Inflammatory macrophage treated with lipopolysaccharide for 4 hours (primary cell): ENCODE measurements at places on chromosomes 6 and 20.

- peak; percentile 13 for DNase-seq
Measured at GRCh38 chr6:72826037-72826436, 204.2 kb downstream of the KCNQ5 start.

DNA sequence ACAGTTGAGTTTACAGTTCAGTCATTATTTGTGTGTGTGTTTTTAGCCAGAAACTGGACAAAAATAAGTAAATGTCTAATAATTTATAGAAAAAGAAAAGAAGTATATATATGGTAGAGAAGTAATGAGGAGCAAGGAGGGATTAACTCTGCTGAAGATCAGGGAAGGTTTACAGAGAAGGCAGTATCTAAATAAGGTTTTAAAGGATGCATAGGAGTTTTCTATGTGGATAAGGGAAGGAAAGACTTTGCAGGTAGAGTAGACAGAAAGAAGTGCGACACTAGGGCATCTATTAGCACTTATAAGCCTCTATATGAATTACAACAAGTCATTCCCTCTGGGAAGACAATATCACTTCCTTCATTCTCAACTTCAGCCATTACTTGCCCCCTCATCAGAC lies 34.3 kb downstream of the ISM1 start:
- DNase-seq = no peak

GRCh38 chr20:15065794-15066193 lies 728.4 kb upstream of the FLRT3 start:
- DNase-seq = no peak

DNA sequence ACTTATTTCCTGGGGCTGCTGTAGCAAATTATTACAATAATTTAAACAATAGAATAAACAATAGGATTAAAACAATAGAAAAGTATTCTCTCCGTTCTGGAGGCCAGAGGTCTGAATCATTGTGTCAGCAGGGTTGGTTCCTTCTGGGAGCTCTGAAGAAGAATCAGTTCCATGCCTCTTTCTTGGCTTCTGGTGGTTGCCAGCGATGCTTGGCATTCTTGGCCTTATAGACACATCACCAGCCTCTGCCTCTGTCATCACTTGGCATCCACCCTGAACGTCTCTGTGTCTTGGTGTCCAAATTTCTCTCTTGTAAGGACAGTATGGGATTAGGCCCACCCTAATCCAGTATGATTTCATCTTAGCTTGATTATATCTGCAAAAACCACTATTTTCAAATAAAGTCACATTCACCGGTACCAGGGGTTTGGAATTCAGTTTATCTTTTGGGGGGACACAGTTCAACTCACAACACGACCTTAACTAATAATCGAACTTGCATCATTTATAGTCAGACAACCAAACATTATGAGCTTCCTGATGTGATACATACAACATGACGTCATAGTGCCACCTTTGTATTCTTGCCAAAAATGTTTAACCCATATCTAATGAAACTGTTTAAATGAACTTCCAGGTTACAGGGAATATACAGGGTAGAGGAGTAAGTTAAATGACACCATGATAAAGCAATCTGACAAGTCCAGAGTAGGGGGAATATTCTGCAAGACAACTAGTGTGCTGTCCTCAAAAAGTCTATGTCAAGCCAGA lies 84.7 kb upstream of the RNF24 start:
- no peak for DNase-seq

GRCh38 chr20:48695255-48695654 lies 132.5 kb downstream of the PREX1 start:
- no peak for DNase-seq

- DNase-seq = peak; percentile 57
Measured at GRCh38 chr6:143516690-143517446, 5.3 kb upstream of the FUCA2 start.

DNA sequence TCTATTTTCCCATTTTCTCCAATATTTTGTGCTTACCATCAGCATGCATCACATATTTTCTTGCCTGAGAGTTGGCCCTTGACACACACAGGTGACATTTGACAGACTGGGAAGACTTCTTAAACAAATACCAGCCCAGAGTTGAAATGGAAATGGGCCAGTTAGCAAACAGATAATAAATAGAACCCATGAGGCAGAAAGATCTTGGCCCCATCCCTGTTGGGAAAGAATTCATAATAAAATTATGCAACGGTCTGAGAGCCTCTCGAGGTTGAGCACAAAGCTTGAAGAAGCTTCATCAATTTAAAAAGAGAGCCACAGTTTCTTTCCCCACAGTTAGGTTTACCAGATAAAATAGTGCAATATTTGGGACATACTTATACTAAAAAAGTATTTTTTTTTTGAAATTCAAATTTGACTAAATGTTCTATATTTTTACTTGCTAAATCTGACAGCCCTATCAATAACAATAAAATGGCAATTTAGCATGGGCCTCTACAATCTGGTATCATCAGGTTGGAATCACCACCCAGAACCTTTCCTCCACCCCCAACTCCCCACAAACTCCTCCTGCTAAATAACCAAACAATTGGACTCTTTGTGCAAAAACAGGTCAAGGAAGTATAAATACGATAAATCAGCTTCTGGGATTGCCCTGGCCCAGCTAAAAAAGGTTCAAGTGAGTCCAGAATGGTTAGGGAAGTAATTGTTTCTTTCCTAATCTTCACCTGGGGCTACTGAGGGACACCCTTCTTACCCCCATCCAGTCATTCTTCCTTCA lies 129.8 kb downstream of the CD164 start:
- DNase-seq = no peak

GRCh38 chr20:63026582-63027165 lies 19.9 kb upstream of the BHLHE23 start:
- no peak for DNase-seq

GRCh38 chr20:57389695-57390603 lies 1.2 kb upstream of the RBM38 start:
- peak; percentile 26 for DNase-seq

GRCh38 chr20:45948742-45949541 lies 14.5 kb downstream of the PCIF1 start:
- DNase-seq = no peak

DNA sequence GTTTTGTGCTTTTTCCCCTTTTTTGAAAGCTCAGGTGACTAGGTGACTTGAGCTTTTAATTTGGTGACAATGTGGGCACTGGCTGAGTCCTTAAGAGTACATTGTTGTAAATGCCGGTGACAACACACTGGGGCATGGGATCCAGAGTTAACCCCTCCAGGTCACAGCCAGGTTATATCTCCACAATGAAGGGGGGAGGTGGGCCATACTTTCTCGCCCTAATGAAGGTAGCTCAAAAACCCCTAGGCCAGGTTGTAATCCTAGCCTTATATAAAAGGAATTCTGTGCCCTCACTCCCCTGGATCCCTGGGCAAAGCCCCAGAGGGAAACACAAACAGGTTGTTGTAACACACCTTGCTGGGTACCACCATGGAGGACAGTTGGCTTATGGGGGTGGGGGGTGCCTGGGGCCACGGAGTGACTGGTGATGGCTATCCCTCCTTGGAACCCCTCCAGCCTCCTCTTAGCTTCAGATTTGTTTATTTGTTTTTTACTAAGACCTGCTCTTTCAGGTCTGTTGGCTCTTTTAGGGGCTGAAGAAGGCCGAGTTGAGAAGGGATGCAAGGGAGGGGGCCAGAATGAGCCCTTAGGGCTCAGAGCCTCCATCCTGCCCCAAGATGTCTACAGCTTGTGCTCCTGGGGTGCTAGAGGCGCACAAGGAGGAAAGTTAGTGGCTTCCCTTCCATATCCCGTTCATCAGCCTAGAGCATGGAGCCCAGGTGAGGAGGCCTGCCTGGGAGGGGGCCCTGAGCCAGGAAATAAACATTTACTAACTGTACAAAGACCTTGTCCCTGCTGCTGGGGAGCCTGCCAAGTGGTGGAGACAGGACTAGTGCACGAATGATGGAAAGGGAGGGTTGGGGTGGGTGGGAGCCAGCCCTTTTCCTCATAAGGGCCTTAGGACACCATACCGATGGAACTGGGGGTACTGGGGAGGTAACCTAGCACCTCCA lies 2.2 kb upstream of the VEGFA start:
- no peak for DNase-seq

DNA sequence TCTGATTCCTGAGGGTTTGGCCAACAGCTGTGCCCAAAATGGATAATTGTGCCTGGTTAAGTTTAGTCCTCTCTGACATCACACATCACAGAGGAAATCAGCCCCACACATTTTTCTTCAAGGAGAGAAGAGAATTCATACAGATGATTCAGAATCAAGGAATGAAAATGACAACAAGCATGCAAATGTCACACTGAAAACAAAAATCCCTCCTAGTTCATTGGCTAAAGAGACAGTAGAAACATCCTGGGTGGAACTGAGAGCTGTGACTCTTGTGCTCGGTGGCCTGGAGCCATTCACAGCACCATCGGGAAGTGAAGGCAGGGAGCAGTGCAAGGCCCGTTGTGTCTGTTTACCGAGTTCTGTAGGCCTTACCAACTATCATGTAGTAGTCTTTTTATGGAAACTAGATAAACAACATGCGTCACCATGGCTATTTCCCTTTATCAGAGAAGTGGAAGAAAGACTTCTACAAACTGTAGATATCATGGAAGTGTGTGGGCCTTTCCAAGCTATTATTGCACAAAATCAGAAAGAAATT lies 81.7 kb upstream of the TENT5A start:
- no peak for DNase-seq

GRCh38 chr6:45433533-45434380 lies 56.0 kb upstream of the SUPT3H start:
- DNase-seq = no peak

- DNase-seq = peak; percentile 7
Measured at GRCh38 chr6:56752009-56752408, 109.3 kb upstream of the DST start.

GRCh38 chr6:42404484-42404883 lies 47.2 kb downstream of the TRERF1 start:
- DNase-seq = peak; percentile 61

DNA sequence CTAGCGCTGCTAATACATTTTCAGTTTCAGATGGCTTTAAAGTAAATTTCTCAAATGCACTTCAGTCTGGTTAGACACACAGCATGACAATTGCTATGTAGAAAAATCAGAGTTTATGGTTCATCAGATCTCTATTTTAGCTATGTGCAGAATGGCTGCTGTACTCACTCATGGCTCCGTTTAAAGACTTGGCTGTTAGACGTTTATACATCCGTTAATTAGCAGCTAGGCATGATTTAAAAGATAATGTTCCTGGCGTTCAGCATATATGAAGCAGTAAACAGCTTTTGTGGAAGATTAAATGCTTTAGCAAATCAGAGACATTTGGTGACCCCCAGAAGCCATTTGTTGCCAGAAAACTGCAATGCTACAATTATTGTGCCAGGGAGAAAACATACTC lies 350.0 kb upstream of the MANEA start:
- DNase-seq = no peak

- no peak for DNase-seq
Measured at GRCh38 chr6:155660251-155660977, 204.8 kb upstream of the NOX3 start.

- no peak for DNase-seq
Measured at GRCh38 chr6:4381381-4381780, 246.0 kb upstream of the ECI2 start.

- peak; percentile 53 for DNase-seq
Measured at GRCh38 chr6:73515204-73515655, 5.6 kb downstream of the EEF1A1 start.

- DNase-seq = no peak
Measured at GRCh38 chr6:45698046-45698445, 317.6 kb downstream of the CLIC5 start.

GRCh38 chr6:117908246-117909068 lies 1.4 kb downstream of the SLC35F1 start:
- DNase-seq = no peak

GRCh38 chr6:53437557-53438202 lies 88.9 kb upstream of the ELOVL5 start:
- DNase-seq = peak; percentile 88

DNA sequence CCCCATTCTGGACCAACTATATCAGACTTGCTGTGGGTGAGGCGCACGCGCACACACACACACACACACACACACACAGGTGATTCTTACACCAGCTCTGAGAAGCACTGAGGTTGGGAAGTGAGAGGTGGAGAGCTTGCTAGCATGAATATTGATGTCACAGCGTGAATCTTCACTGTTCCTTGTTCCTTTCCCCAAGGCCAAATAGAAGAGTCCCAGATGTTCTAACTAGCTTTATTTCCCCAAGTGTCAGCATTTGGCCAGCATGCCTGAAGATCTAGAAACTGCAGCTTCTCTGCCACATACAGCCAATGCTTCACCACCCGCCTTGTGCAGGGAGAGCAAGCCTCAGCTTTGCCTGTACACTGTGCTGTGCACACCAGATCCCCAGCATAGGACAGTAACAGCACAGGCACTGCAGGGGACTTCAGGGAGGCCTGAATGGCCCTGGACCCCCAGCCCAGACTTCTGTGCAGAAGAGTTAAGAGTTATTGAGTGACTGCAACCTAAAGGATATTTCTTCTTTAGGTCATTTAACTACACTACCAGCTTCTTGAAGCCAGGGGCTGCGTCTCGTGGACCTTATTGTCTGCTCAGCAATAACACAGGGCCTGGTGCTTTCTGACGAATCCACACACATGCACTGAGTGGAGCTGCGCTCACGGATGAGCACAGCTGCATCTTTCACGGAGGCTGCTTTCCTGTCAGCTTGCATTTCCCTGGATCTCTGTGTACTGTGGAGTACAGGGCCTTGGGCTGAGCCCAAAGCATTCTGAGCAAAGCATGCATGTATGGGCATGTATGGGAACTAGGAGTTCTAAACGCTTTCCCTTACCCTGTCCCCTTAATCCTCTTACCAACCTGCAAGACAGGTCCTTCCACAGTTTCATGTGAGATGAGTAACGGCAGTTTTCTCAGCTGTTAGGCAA lies 13.9 kb upstream of the CD93 start:
- DNase-seq = no peak

GRCh38 chr6:45027126-45027525 lies 301.0 kb upstream of the RUNX2 start:
- DNase-seq = peak; percentile 55

DNA sequence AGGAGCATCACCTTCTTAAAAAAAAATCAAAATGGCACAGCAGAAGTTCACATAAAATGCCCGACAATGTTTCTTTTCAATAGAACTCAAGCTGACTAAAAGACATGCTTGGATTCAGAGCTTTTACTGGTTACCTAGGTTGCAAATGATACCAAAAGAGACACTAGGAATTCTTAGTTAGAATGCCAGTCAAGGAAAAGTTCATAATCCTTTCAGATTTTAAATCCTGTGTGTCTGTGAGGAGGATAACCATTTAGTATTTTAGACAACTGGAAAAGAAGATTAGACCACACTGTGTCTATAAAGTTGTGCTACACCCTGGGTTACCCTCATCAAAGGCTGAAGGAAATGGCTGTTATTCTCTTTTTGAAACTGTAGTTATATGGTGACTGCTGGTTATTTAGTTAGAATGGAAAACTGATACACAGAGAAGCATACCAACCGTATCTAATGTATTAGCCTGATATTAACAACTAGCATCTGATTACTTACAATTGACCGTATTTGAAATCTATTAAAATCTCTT lies 139.5 kb downstream of the GJA10 start:
- DNase-seq = no peak

GRCh38 chr6:150028799-150029198 lies 3.5 kb upstream of the RAET1L start:
- DNase-seq = no peak
